ENCODE measurements at places on chromosomes 13 and 19. TPM values are rescaled to one million over a fixed set of nuclear protein-coding genes. Genes with fewer than 3 reads are reported as not detected.

DNA sequence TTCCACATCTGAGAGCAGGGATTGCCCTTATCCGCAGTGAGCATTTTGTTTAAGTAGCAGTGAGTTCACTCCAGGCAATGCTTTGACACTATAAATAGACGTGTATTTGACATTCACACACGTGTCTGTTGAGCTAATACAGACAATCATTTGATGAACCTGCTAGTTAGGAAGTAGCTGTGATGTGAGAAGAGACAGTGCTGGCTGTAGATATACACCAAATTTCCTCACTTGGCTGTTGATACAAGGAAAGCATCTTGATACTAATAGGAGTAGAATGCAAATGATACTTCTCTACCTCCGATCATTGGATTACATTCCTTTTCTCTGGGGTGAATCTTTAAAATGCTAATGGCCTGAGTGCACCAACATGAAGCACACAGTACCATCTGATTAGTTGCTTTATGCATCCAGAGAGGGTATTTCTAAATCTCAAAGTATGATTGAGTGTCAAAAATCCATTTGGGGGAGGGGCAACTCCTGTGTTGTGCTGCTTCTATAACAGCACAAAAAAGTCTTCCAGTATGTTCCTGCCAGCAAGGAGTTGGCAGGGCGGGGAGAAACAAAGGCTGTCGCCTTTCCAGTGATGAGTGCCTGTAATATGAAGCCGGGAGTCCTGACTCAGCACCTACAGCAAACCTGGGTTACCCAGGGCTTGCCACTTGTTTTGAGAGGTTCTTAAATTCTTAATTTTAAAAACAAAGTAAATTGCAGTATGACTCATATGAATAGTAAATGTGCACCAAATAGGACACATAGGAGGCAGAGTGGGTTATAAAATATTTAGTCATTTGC lies 7.0 kb downstream of the CUL4A start:
- no peak for DNase-seq

- DNase-seq, result no peak
Observed at GRCh38 chr13:25088562-25089221, 7.2 kb upstream of the PABPC3 start.

DNA sequence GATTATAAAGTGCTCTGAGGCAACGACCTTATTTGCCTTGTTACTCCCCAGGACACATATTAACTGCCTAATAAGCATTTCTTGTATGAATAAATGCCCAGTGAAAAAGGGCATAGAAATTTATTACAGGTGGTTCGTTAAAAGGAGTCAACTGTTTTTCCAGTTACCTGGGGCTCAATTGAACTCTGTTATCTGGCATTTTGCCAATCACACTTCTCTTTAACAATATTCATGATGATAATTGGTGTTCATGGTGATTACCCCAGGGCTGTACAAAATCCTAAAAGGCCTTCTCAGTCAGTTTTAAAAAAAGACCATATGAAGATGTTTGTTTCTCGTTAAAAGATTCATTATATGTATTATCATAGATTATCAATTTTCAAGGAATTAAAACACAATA lies 57.1 kb downstream of the KL start:
- no peak for DNase-seq

- no peak for DNase-seq
Observed at GRCh38 chr13:44132710-44133109, 240.9 kb upstream of the SERP2 start.

Gene THSD8
- 1.7 TPM for total RNA-seq

Gene CARS2
- total RNA-seq, result 73.0 TPM

Measured in natural killer cell (primary cell).